ENCODE measurements at places on chromosomes 4 and X.

DNA sequence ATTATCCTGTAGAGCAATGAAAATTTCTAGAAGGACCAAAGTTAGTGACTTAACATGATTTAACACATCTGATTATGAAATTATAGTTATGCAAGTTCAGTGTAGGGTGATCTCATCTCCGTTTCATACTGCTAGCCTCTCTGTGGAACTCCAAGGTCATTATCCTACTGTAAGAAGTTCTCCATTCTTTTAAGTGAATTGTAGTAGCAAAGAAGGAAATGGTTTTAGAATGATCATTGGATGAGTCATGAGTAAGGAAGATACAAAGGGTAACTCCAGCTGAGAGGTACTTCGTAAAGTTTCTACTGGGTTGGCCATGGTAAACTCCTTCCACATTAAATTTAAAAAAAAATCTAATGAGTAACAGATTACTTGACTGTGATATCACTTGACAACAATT lies 215.0 kb upstream of the GIMD1 start:
- no peak for DNase-seq

DNA sequence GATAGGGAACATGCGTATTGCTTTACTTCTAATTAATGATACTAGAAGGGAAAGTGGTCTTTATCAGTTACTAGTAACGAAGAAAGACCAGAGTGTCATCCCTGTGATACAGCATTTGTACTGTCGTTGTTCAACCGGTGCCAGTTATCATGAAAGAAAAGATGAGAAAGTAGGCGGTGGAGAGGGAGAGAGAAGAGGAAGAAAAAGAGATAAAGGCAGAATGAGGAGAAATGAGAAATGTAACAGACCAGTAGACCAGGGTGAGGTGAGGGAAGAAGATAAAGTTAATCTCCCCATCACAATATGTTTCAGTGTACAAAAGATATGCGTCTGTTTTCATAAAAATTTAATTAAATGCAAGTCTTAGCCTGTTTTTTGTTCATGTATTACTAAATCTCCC lies 135.2 kb upstream of the HPGD start:
- no peak for DNase-seq

GRCh38 chr4:57877047-57877458 lies 766.9 kb upstream of the IGFBP7 start:
- no peak for DNase-seq

DNA sequence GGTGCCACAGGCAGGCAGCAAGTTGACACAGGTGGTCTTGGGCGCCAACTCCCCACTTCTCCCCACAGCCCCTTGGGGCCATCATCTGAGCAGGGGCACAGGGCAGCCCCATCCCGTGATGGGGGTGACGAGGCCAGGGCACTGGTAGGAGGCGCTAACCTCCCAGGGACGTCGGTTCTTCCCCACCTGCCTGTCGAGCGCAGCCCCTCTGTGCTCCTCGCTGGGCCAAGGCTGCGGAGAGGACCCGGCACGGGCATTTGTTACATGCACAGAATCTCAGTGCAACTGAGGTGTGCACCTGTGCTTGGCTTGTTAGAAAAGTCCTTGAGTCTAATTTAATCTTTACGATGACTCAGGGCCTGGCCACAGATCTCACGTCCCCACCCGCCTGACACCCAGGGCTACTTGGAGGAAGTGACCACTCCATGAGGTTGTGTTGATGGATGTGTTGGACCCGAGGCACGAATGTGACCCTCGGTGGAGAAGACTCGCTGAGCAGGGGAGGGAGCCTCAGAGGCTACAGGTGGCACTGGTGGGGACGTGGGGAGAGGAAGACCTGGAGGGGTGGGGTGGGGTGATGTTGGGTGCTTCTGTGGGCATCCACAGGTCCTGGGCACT lies 3.1 kb upstream of the SH3TC1 start:
- no peak for DNase-seq

DNA sequence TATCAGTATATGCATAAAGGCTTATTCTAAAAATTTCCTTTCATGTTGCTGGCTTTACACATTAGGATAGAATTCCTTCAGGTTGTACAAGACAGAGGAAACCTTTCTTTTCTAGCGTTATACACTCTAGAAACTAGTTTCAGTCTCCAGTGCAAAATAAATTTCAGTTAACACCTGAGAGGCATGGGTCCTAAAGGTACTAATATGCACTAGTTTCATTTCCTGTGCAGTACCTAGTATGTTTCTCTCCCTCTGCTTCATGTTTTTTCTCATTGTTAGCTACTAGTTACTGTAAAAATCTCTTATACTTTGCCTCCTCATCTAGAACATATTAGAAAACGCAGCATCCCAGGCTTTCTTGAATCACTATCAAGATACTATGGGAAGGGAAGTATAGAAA lies 54.0 kb downstream of the SNX25 start:
- no peak for DNase-seq

GRCh38 chr4:183241721-183242151 lies 78.3 kb downstream of the CLDN22 start:
- no peak for DNase-seq

- no peak for DNase-seq
Measured at GRCh38 chr4:40058121-40058520, 1.5 kb downstream of the N4BP2 start.

DNA sequence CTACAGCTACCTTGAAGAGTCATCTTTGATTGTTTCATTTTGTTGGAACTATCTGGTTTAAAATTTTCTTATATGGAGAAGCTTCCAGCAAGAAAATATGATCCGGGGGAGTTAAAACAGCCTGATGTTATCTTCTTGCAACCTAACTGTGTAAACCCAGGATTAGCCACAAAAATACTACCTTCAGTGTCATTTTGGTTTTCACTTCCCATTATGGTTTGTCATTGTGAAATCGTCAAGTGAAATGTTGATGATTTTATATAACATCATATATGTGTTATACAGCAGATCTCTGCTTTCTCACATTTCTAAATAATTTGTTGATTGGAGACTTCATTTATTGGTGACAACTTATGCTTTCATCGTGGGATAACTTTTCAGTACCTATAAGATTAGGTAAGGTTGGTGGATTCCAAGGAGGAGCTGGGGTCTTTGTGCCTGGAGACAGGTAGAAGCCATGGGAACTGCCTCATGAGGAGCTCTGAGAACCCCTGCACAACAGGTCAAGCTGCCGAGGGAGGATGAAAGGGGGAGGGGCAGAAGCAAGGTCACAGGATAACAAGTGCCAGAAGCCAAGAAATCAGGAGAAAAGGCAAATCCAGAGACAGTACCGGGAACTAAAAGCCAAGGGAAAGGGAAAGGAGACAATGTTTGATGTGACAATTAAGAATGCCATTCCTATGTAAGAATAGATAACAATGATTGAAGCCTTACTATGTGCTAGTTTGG lies 7.2 kb downstream of the ARHGAP24 start:
- no peak for DNase-seq

DNA sequence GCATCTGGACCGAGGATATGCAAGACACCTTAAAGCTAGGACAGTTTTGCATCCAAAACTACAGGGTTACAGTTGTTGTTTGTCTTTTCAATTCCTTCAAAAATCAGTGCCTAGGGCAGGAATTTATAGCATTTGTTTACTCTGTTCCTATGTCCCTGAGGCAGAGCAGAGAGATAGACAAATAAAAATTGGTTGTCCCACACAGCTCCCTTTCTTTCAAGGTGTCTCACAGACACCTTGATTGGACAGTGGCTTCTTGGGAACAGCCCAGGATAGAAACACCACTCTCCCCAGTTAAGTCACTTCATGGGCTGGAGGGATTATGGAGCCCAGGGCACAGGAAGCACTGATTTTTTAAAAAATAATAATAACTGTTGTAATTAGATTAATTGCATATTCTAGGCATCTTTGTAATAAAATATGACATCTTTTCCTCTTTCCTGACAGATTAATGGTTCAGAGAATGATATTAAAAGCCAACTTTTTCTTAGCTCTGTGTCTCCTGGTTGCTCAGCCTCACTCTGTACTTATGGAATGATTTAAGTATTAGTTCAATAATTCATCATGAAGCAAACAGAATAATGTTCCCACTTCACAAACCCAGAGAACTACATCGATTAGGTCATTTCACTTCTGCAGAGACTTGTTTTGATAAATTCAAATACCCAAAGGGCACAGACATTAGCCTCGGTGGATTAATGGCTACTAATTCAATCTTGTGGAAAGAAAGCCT lies 8.2 kb downstream of the MAGEB17 start:
- no peak for DNase-seq

DNA sequence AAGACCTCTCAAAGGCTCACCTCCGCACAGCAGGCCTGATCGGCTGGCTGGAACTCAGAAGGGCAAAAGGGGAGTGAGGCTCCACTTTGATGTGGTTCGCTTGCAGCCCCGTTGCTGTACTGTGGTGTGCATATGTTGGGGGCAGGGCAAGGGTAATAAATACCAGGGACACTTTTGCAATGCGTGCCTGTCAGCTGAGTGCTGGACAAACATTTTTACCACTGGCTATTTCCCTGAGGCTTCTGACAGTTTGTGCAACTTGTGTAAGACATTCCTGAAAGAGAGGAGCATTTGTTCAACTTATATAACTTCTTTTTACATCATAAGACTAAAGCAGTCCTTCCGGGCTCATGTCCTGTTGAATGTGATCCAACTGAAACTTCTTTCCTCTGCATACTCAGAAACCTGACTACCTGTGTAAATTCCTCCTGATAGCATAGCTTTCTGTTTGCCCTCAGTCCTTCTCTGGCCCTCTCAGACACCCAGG lies 82.3 kb downstream of the SPRY1 start:
- DNase-seq = peak; percentile 52

DNA sequence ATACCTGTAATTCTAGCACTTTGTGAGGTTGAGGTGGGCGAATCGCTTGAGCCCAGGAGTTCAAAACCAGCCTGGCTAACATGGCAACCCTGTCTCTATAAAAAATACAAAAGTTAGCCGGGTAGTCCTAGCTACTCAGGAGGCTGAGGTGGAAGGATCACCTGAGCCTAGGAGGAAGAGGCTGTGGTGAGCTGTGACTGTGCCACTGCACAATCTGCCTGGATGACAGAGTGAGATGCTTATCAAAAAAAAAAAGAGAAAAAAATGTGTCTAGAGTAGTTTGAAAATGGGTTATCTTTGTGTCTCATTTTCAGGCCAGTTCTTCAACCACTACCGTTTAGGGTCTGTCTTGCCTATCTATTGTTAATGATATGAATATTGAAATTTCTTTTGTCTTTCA lies 98.1 kb downstream of the EGF start:
- no peak for DNase-seq

- DNase-seq = no peak
Measured at GRCh38 chrX:41145920-41146608, 60.8 kb downstream of the USP9X start.

GRCh38 chrX:153609917-153610835 lies 11.2 kb upstream of the CCNQ start:
- DNase-seq = peak; percentile 21

DNA sequence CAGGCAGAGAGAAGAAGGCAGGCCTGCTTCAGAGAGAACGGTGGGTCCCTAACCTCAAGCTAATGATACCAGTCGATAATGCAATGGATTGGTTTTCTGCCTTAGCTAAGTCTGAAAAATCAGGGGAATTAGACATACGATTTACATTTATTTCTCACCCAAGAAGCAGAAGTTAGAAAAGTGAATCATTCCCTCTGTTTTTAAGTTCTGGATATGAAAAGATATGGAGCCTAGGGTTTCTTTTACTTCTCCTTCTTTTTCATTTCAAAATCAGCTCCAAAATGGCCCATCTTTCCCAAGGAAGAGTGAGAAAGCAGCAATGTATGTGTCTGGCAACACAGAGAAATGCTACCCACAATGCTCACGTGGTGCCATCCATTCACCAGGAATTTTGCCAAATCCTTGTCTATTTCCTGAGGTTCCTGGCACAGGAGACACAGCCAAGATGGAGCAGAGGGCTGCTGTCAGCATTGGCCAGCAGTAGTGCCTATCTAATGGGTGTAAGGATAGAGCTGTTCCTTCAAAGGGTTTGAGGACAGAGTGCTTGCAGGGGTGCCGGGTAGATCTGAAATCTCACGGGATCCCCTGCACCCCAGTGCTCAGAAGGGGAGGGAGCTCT lies 231.5 kb downstream of the MAML3 start:
- no peak for DNase-seq

DNA sequence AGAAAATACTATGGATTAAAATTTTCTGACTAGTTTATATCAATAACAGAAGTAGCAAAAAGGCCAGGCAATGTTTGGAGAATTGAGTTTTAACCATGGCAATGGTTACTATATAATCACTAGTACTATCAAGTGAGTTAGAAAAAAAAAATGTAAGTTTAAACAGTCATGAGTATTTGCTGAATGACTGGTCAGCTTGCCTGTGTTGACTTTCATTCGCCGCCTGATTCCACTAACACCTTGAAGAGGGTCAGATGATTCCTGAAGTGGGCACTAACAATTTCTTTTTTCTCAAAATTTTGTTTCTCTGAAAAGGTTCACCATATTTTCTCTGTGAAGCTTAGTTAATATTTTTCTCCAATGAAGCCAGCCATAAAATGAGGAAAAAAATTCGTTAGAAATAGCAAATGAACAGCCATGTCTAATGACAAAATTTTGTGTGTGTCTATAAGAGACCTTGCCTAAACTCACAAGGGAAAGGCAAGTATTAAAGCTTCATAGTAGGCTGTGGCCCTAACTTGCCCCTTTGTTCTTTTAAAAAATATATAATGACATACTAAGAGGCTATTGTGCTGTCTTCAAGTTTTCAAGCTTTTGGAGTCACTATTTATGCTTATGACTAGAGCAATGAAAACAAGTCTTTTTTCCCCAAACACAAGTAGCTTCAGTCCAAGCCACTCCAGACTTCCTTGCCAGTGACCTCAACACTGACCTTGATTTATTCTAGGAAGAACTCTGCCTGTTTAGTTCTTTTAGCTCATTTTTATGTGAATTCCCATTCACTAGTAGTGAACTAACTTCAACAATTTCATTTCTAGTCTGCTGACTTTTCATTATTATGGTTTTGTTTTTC lies 18.4 kb upstream of the FHDC1 start:
- DNase-seq = no peak

- DNase-seq = peak; percentile 13
Measured at GRCh38 chrX:74613370-74614092, 893 bp downstream of the RLIM start.

DNA sequence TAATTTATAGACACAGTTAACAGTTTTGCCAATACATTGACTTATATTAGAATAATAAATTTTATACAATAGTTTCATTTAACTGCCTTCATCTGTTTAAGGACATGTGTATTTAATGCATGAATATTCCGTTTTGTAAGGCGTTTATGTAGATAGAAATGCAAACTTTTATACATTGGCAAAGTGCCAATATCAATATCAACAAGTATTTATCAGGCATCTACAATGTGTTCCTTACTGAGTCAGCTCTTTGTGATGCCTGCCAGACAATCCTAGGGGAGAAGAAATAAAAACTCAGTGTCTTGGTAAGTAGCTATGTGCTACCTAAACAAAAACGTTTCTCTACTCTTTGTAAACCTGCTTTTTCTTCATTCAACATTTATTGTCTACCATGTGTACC lies 1142.2 kb downstream of the C4orf33 start:
- peak; percentile 1 for DNase-seq

- no peak for DNase-seq
Measured at GRCh38 chr4:45931154-45931553, 192.7 kb downstream of the GABRG1 start.

- no peak for DNase-seq
Measured at GRCh38 chrX:3584415-3584996, 128.9 kb downstream of the PRKX start.

- DNase-seq = no peak
Measured at GRCh38 chrX:42770566-42770965, 7.4 kb downstream of the PPP1R2C start.

- no peak for DNase-seq
Measured at GRCh38 chrX:85517994-85518718, 138.7 kb upstream of the POF1B start.

Measured in NCI-H510A treated with DMSO at 0.1 percent for 48 hours (cell line).